Stimulated activated CD8-positive, alpha-beta memory T cell treated with anti-CD3 and anti-CD28 coated beads, Interleukin-4, amount 100 ng/mL, for 1 hour (primary cell): ENCODE measurements at places on chromosomes 11 and 22.

DNA sequence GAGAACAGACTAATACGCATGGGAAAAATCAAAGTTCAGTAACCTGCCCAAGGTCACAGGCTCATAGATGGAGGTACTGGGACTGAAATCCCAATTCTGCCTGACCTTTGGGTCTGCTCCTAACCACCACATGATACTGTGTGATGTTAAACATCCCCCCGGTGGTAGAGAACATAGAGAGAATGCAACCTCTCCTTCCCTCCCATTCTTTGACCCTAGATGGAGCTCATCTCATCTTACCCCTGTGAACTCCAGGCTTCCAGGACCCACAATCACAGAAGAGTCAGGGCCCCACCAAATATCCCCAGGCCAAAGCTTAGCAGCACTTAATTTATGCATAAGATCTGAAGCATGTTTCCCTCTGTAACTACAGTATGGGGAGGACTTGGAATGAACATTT lies 198.5 kb downstream of the MYO18B start:
- no peak for DNase-seq

- no peak for DNase-seq
Observed at GRCh38 chr11:62705413-62705812, 1.8 kb downstream of the BSCL2 start.

- no peak for DNase-seq
Observed at GRCh38 chr22:40748388-40749355, 69.4 kb downstream of the MCHR1 start.

DNA sequence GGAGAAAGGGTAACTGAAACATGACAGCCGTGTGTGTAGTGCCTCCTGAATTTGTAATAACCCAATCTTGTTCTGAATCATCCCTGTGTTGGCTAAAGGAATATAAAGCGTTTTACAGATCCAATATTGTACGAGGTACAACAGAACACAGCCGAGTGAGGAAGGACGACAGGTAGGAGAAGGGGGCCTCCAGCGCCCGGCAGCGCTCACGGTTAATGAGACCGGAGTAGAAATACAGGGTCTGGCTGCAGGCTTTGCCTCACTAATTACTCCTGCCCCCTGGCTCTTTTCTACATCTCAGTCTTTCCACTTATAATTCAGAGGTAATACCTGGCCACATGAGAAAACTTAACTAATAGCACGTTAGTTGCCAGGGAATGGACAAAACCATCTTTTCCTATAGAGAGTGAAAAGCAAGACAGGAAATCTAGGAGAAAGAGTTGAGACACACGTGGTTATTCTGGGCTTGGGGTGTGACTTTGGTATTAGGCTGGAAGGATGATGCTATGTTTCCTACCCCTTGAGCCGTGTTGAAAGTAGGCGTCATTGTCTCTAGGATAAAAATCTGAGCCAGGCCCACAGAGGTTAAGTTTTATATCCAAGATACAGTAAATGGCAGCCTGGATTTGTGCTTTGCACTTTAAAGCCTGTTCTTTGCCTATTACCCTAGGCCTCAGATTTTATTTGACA lies 54.1 kb downstream of the GRIK4 start:
- no peak for DNase-seq

- no peak for DNase-seq
Observed at GRCh38 chr11:42967653-42968052, 344.1 kb upstream of the API5 start.

- no peak for DNase-seq
Observed at GRCh38 chr22:30825711-30826505, 131.2 kb downstream of the OSBP2 start.

GRCh38 chr11:20030472-20030871 lies 129.8 kb downstream of the DBX1 start:
- DNase-seq = no peak

DNA sequence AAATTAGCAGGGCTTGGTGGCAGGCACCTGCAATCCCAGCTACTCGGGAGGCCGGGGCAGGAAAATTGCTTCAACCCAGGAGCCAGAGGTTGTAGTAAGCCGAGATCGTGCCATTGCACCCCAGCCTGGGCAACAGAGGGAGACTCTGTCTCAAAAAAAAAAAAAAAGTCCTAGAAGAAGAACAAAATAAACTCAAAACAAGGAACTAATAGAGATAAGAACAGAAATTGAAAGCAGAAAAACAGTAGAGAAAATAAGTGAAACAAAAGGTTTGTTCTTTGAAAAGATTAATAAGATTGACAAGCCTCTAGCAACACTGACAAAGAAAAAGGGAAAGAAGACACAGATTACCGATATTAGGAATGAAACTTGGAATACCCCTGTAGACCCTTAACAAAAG lies 45.1 kb upstream of the CBX7 start:
- no peak for DNase-seq

DNA sequence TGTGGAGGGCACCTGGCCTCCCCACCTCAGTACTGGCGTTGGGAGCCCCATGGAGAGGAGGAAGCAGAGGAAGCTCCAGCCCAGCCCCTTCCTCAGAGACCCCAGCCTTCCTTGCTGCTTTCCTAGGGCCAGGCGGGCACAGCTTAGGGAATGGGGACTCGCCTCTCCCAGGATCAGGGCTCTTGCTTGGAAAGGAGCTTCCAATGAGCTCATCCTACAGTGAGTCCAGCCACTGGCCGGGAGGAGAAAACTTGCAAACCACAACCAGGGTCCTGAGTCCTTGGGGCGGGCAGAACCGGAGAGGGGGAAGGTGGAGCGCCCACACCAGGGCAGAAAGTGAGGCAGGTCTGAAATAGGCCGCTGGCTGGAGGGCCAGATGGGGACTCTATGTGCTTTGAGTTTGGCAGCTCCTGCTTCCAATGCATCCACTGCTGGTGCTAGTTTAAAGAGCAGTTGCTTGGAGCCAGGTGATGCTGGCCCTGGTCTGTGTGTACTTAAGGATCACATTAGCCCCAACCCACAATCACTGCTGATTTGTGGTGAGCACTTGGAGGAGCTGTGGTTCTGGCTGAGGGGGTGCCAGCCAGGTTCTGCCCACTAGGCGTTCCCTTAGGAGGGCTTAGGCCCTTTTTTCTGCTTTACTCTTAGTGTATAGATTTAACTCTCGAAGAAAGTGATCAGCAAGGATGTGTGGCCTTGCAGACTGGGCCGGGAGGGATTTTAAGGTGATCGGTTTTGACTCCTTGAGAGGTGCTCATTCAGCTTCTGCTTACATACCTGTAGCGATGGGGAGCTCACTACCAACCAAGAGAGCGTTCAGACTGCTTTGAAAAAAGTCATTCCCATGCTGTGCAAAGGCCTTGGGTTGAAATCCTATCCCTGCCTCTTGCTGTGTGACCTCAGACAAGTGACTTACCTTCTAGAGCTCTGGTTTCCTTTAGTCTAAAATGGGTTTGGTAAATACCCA lies 81.9 kb downstream of the TP53I11 start:
- DNase-seq = no peak

DNA sequence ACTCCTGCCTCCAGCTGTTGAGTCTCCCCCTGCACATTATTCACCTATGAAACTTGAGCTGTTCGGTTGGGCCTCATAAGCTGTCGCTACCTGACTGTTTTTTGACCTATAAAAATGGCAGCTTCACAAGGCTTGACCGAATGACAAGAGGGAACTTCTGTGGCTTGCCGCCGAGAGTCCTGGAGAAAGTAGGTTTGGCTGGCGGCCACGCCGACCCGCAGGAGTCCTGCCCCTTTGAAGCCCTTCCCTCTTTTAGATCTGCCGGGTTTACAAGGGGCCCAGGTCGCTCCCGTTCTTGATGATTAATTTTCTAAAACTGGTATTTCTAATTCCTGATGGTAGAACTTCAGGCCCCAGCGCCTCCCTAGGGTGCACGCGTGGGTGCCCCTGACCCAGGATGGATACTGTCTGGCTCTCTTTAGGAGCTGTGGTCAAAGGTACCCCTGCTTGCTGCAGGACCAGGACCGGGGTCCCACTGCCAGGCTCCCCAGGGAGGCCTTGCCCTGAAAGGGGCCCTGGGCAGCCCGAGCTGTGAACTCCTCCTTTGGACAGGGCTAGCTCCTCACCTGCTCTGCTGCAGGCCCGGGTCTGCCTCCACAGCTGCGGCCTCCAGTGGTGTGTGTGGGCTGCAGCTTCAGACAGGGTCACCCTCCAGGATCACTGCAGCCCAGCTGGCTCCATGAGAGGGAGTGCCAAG lies 171.8 kb downstream of the CTTN start:
- no peak for DNase-seq

GRCh38 chr11:119372260-119373058 lies 9.0 kb downstream of the USP2 start:
- DNase-seq = no peak

DNA sequence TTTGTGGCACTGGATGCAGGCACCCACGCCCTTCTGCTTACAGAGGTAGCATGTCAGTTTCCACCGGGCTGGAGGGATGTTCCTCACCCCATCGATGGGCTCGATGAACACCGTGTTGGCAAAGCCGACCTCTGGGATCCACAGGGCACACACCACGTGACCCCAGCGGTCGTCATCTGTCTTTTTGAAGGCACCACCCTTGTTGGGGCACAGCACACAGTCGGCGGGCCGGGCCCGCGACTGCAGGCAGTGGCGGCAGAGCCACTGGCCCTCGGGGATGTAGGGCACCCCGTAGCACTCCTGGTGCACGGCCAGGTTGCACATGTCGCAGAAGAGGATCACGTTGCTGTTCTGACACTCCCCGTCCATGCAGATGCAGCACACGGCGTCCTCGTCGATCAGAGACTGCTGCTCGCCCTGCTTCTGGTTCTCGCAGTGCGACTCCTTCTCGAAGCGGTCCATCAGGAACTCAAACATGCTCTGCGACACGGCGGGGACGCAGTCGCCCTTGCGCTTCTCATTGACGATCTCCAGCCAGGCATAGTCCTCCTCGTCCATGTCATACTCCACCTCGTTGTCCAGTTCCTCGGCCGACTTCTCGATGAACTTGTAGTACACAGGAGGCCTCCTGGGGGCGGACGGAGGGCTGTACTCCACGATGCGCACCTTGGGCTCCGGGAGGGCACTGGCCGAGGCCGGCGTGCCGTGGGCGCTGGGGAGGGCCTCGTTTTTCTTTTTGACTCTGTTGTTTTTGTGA lies 4.2 kb downstream of the BRD1 start:
- no peak for DNase-seq

GRCh38 chr11:57663975-57664374 lies 3.9 kb upstream of the ZDHHC5 start:
- DNase-seq = no peak

DNA sequence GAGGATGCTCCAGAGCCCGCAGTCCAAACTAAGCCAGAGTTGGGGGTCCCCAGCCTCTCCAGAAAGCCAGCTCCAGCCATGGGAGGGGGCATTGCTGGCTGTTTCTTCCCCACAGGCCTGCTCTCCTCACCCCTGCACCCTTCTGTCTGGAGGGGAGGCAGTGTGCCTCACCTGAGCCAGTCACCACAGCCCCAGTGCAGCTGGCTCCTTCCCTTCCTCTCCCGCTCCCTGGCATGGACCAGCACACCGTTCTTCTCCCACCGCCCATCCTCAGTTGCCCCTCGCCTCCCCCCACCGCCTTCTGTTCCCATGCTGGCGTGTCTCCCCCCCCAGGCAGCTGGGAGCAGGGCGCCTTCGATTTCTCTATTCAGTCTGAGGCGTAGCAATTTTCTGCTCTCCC lies 110.5 kb upstream of the THY1 start:
- no peak for DNase-seq

GRCh38 chr11:34267417-34267816 lies 90.4 kb downstream of the ABTB2 start:
- DNase-seq = no peak

GRCh38 chr11:70281156-70281609 lies 10.7 kb downstream of the PPFIA1 start:
- DNase-seq = no peak

DNA sequence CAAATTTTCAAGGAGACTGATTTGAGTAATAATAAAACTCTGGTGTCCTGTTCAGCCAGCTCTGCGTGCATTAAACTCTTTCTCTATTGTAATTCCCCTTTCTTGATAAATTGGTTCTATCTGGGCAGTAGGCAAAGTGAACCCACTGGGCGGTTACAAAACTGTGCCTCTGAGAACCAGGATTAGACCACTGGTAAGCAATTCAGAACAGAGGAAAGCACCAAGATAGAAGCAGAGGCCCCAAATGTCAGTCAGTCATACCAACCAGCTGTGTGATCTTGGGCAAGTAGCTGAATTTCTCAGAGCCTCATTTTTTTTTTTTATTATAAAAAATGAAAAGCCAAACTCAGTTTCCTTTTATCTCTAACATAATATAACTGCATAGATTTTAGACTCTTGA lies 54.9 kb downstream of the TRIM44 start:
- no peak for DNase-seq

DNA sequence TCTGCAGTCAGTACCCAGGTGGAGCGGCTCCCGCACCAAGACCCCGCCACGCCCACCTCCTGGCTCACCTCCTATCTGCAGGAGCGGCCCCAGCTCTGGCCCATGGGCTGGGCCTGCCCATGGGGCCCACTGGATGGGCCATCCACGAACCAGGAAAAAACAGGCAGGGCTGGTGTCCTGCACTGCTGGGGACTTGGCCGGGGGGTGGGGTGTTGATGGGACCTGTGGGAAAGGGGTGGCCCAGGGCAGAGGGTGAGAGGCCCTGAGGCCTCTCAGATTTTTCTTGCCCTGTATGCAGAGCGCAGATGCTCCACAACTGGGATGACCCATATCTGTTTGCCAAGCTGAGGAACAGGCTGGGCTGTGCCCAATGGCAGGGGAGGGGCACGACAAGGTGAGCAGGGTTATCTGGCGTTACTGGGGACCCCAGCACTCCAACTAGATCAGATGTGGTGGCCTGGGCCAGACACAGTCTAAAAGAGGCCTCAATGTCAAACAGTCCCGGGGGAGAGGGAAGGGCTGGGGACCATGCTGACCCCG lies 2.7 kb upstream of the PIM3 start:
- no peak for DNase-seq

DNA sequence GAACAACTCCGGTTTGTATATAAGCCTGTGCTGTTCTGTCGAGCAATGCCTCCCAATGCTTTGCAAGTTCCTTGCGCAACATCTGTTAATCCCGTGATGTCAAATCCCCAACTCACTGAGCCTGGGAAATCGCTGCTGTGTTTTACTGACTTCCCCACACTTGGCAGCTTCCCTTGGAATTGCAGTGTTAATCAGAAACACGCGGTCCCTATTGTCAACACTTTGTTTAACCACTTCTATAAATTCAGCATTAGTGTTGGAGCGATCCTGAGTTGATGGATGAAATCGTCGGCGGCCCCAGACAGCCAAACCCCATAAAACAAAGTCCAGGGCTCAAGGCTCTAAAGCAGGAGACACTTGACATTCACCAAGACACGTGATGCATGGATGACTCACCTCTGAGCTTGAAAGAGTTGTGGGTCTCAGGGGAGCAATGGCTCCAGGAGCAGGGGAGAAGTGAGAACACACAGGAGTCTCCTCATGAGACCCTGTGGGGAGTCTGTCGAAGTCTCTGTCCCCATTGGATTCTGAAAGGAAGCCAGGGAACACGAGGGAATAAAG lies 555.3 kb downstream of the MIAT start:
- DNase-seq = no peak
